ENCODE measurements at places on chromosomes 13 and 19.

DNA sequence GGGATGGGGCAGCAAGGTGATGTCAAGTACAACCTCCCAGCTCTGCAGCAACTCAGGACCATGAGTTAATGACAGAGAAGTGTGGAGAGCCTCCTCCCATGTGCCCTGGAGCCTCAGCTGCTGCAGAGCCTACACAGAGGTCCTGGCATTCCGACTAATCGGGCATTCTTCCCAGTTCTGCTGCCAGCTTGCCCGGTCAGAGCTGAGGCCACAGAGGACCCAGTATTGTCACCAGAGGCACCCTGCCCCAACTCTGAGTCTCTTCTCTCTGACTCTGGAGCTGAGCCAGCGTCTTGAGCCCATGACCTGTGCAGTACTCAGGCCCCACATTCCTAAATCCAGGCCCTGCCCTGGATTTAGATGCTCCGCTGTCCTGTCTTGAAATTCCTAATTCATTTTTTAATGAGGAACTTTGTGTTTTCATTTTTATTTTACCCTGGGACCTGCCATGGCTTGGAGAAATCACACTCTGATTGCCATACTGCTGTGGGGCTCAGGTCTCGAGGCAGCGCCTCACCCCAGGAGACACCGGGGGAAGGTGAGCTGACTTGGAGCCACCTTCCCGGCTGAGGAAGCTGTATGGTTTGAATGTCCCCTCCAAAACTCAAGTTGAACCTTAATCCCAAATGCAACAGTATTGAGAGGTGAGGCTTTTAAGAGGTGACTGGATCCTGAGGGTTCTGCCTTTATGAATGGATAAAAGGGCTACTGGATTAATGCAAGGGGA lies 144.9 kb upstream of the ZNF507 start:
- H3K4me3 ChIP-seq: no peak overlapping the region
- peaks cover 1% of the 10 kb centered on the region for H3K4me1 ChIP-seq
- H3K36me3 ChIP-seq: no peaks in the 10 kb centered on the region
- H3K27ac ChIP-seq: no peak overlapping the region

- DNase-seq: no peak
- H3K27ac ChIP-seq: no peak overlapping the region
- H3K4me3 ChIP-seq: no peak overlapping the region
Measured at GRCh38 chr19:56949626-56950025, 109.1 kb upstream of the PEG3 start.

DNA sequence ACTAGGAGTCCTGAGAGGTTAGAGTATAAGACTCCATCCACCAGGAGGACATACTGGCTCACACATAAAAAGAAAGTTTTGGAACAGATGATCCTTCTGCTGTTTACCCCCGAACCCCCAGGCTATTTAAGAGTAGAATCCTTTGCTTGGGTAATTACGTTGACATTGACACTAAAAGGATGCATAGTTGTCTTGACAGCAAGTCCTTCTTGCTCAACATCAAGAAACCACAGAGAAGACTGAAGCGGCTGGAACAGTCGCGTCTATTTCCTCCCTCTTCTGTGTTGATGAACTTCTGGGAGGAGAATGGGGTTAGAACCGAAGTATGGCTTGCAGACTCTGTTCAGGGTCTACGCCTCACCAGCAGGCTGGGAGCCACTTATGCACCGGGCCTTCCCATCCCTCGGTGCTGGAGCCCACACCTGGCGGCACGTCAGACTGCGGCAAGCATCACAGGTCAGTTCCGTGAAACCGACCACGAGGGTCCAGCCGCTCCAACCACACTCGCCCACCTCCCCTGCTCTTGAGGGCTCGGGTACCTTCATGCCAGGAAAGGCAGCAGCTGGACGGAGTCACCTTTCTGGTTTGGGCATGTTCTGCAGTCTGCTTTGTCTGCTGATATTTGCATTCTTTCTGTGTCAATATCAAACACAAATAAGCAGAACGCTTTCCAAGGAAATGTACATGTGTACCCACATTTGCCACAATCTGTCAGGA lies 42.4 kb upstream of the RANBP3 start:
- H3K4me3 ChIP-seq: no peak overlapping the region
- H3K27ac ChIP-seq: peak overlapping the region; percentile 95
- H3K27me3 ChIP-seq: no peaks in the 10 kb centered on the region
- H3K4me1 ChIP-seq: peaks cover 30% of the 10 kb centered on the region
- H3K36me3 ChIP-seq: peaks cover 7% of the 10 kb centered on the region

DNA sequence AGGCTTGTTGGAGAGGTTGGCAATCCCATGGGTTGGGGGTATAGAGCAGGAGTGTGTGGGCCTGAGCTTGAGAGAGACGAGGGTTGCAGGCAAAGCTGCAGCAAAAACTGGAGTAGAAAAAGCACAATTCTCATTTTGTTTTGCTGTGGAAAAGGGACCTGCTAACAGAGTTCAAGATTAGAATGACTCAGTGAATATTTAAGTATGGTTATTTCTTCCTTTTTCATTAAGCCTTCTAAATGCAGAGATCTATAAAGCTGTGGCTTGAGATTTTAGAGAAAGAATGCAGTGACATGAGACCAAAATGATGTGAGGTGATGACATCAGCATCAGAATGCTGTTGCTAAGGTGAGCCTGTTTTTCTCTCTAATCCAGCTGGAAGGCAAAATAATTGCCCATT lies 10.8 kb upstream of the MBNL2 start:
- no peak for DNase-seq
- peaks cover 3% of the 10 kb centered on the region for H3K36me3 ChIP-seq
- H3K27me3 ChIP-seq: peaks cover 7% of the 10 kb centered on the region
- H3K27ac ChIP-seq: peak overlapping the region; percentile 7
- H3K4me1 ChIP-seq: peaks cover 4% of the 10 kb centered on the region

DNA sequence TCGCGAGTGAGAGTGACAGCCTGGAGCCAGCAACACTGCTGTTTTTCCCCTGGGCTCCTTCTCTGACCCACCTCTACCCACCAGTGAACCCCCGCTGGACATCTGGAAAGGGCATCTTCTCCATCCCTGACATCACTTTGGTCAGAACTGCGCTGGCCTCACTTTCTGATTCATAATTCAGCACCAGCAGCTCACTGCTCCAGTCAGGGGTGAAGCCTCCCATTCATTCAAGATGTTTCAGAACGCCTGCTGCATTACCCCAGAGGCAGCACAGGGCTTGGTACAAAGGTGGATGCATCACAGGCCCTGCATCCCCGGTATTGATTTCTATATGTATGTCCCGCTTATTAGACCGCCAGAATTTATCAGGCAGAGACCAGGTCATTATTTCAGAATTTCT lies 182.8 kb upstream of the TSHZ3 start:
- no peak overlapping the region for H3K4me3 ChIP-seq
- H3K36me3 ChIP-seq: no peaks in the 10 kb centered on the region
- H3K4me1 ChIP-seq: no peaks in the 10 kb centered on the region
- peaks cover 25% of the 10 kb centered on the region for H3K27me3 ChIP-seq

- DNase-seq: no peak
- peaks cover 7% of the 10 kb centered on the region for H3K36me3 ChIP-seq
- no peak overlapping the region for H3K27ac ChIP-seq
Measured at GRCh38 chr13:112531263-112531794, 56.6 kb downstream of the TUBGCP3 start.

DNA sequence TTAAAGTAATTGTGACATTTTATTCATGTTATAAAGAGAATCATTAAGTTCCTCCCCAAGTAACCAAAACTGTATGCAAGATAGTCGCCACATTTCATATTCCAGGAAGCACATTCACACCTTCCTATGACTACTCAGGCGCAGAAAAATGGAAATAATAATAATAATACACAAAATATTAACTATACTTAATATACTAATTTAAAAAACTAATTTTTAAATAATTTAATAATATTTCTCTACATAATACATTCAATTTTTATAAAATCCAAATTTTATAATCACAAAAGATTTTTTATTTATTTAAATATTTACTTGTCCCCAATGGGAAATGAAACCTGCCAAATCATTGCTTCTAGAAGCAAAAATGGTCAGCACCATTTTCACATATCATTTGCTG lies 797.4 kb upstream of the GPC6 start:
- DNase-seq: no peak
- no peak overlapping the region for H3K27ac ChIP-seq
- H3K27me3 ChIP-seq: peaks cover 4% of the 10 kb centered on the region

- no peaks in the 10 kb centered on the region for H3K27me3 ChIP-seq
- no peak overlapping the region for H3K27ac ChIP-seq
- no peak for DNase-seq
- H3K4me1 ChIP-seq: peaks cover 43% of the 10 kb centered on the region
- H3K36me3 ChIP-seq: no peaks in the 10 kb centered on the region
Measured at GRCh38 chr13:106377341-106377740, 158.1 kb downstream of the EFNB2 start.

GRCh38 chr13:112652512-112653070 lies 37.2 kb upstream of the ATP11A start:
- peaks cover 24% of the 10 kb centered on the region for H3K27me3 ChIP-seq
- H3K27ac ChIP-seq: no peak overlapping the region
- H3K4me3 ChIP-seq: no peak overlapping the region
- H3K36me3 ChIP-seq: no peaks in the 10 kb centered on the region

DNA sequence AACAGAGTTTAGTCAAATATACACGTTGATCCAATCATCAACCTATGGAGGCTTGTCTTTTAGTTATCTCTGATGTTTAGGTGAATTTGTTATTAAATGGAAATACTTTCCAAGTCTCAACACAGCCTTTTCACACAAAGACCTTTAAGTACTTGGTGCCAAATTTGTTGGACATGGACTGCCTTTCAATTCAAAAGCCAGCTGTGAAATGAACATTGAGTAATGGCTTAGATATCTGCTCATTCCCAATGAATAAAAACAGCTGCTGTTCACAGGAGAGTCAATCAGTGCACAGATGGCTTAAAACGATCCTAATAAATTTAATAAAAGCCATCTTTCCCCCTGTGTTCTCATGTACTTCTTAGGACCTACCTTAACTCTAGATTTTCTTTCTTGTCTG lies 19.9 kb upstream of the DHRS12 start:
- no peaks in the 10 kb centered on the region for H3K4me1 ChIP-seq
- no peak overlapping the region for H3K4me3 ChIP-seq
- H3K27ac ChIP-seq: no peak overlapping the region
- H3K36me3 ChIP-seq: no peaks in the 10 kb centered on the region
- H3K27me3 ChIP-seq: peaks cover under 1% of the 10 kb centered on the region
- DNase-seq: no peak

DNA sequence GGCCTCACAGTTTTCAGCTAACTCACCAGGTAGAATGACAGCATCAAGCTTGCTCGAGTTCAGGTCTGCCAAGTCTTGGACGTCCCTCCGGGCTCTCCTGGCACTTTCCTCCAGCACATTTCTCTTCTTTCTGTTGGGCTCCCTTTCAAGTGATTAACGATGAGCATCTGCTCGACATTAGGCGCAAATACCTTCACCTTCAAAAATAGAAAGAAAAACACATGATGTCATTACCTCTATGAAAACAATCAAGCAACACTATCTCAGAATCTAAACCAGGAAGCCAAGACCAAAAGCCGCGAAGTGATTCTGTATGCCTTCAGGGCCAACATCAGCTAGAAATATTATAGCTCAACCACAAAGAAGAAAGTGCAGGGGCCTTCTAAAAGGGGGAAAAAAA lies 15.4 kb upstream of the CLN5 start:
- peaks cover 40% of the 10 kb centered on the region for H3K27me3 ChIP-seq
- no peak overlapping the region for H3K4me3 ChIP-seq
- H3K27ac ChIP-seq: no peak overlapping the region

DNA sequence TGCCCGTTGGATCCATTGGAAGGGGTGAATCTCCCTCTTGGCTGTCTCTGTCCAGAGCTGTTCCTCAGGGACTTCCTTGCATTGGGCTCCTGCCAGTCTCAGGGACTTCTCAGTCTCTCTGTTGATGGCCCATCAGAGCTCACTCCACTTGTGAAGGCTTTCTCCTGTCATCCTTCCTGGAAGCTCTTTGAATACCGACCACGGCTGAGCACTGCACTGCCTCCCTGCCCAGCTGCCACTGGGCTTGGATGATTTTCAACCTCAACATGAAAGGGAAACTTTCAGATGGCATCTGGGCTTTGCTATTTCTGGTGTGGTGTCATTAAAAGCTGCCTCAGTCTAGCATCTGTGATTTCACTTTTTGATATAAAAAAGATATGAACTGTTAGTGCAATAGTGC lies 66.1 kb upstream of the ANKRD10 start:
- H3K36me3 ChIP-seq: no peaks in the 10 kb centered on the region
- DNase-seq: no peak
- H3K4me1 ChIP-seq: peaks cover 21% of the 10 kb centered on the region
- no peak overlapping the region for H3K27ac ChIP-seq
- H3K4me3 ChIP-seq: no peak overlapping the region

- H3K27me3 ChIP-seq: peaks cover 9% of the 10 kb centered on the region
- peaks cover 11% of the 10 kb centered on the region for H3K4me1 ChIP-seq
- no peak for DNase-seq
- H3K36me3 ChIP-seq: peaks cover 3% of the 10 kb centered on the region
- H3K4me3 ChIP-seq: peak overlapping the region; percentile 90
- H3K27ac ChIP-seq: no peak overlapping the region
Measured at GRCh38 chr13:40662866-40663265, 3.6 kb downstream of the FOXO1 start.

DNA sequence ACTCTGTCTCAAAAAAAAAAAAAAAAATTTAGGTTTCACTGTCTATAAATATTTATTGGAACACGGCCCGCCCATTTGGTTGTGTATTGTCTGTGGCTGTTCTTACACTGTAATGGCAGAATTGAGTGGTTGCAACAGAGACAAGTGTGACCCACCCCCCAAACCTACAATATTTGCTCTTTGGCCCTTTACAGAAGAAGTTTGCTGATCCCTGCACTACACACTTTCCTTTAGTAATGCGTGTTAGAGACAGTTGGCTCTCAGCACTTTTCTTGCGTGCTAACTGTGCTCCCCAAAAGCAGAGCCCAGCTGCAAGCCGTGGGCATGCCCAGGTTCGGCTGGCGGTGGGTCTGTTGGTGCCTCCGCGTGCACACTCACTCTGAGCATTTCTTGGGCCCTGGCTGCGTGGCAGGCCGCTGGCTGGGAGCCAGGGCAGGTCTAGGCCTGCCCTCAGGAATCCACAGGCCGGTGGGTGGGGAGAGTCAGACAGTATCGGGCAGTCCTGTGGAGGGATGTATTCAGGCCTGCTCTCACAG lies 72.6 kb downstream of the SIPA1L3 start:
- no peak for DNase-seq
- peaks cover 4% of the 10 kb centered on the region for H3K36me3 ChIP-seq
- H3K27ac ChIP-seq: peak overlapping the region; percentile 54
- no peaks in the 10 kb centered on the region for H3K27me3 ChIP-seq

DNA sequence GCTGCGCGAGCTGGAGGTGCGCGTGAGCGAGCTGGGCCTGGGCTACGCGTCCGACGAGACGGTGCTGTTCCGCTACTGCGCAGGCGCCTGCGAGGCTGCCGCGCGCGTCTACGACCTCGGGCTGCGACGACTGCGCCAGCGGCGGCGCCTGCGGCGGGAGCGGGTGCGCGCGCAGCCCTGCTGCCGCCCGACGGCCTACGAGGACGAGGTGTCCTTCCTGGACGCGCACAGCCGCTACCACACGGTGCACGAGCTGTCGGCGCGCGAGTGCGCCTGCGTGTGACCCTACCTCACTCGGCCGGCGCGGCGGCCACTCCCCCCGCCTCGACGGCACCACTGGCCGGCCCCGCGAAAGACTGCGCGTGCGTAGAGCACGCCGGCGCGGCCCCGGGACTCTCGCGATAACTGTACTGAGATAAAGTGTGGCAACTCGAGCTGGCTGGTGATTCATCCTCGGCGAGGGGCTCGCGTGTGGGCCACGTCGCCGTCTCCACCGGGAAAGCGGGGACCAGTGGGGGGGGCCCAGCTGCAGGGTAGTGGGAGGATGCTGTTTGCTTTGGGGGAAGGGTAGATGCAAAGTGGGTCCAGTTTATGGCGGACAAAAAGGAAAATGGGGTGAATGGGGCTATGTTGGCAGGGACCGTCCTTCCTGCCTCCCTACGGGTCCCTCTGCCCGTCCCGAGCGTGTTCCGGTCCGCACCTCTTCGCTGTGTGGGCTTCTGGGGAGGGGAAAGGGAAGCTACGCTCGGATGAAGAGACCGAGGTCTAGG lies 11.4 kb downstream of the FUT6 start:
- peak overlapping the region; percentile 88 for H3K4me3 ChIP-seq
- DNase-seq: peak; percentile 95

Measured in progenitor cell of endocrine pancreas (in vitro differentiated cells).